Nucleus accumbens (tissue), 56 donors: ENCODE measurements at places on chromosomes 3 and 15.

- DNase-seq, result no peak
Observed at GRCh38 chr15:100235030-100235617, 106.7 kb downstream of the ADAMTS17 start.

DNA sequence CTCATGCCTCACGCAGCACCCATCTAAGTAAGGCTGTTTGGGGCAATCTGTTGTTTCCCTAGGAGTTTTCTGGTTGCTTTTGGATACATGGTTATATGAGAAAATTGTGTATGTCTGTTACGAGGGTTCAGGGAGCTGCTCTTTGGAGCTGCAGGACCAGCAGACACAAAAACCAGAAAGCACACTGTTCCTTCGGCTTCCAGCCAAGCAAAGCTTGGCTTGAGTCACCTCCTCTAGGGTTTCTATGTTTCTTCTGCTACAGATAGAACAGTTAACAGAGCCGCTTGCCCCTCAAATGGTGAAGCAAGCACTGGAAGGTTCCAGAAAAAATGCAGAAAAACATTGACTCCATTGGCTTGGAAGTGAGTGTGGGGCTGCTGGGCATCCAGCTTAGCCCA lies 49.2 kb upstream of the CTDSPL start:
- DNase-seq, result no peak

GRCh38 chr15:31442699-31443111 lies 116.1 kb downstream of the KLF13 start:
- DNase-seq, result no peak

DNA sequence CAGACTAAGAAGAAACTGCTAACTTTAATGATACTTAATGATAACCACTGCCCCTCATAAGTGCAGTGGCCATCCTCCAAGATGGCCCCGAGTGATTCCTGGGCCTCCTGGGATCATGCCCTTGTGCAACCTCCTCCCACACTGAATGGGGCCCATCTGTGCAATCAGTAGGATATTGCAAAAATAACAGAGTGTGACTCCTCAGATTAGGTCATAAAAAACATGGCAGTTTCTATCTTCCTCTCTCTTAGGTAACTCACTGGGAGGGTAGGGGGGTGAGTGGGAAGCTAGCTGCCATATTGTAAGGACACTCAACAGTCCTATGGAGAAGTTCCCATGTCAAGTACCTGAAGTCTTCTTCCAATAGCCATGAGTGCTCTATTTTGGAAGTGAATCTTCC lies 173.0 kb downstream of the SHQ1 start:
- DNase-seq, result no peak

DNA sequence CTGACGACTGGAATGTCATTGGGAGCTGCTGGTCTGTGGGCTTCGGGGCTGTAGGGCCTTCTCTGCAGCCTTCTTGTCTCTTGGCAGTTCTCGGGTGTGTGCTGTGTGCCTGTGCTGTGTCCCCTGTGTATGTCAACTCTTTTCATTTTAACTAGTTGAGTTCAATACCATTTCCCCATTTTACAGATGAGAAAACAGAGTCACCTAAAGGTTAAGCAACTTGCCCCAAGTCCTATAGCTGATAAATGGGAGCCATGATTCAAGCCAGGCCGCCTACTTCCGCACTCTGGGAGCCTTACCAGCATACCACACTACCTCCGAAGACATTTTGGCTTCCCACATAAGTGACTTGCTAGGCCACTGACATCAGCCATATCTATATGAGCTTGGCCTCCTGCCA lies 85.7 kb downstream of the FAM81A start:
- no peak for DNase-seq

DNA sequence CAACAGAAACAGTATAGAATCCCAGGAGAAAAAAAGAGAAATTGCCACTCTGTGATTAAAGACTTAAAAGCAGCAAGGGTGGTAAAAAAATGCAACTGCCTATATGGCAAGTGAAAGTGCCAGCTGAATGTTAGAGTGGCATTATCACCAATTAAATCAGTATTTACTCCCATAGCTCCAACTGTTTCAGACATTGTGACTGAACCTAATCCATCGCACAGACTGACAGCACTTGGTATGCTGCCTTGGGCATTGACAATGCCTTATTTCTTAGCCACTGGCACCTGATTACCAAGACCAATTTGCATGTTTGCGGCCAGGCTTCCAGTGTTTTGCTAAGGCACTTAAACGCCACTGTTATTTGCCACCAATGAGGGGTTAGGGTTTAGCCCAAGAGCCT lies 201.9 kb upstream of the NECTIN3 start:
- DNase-seq, result no peak

DNA sequence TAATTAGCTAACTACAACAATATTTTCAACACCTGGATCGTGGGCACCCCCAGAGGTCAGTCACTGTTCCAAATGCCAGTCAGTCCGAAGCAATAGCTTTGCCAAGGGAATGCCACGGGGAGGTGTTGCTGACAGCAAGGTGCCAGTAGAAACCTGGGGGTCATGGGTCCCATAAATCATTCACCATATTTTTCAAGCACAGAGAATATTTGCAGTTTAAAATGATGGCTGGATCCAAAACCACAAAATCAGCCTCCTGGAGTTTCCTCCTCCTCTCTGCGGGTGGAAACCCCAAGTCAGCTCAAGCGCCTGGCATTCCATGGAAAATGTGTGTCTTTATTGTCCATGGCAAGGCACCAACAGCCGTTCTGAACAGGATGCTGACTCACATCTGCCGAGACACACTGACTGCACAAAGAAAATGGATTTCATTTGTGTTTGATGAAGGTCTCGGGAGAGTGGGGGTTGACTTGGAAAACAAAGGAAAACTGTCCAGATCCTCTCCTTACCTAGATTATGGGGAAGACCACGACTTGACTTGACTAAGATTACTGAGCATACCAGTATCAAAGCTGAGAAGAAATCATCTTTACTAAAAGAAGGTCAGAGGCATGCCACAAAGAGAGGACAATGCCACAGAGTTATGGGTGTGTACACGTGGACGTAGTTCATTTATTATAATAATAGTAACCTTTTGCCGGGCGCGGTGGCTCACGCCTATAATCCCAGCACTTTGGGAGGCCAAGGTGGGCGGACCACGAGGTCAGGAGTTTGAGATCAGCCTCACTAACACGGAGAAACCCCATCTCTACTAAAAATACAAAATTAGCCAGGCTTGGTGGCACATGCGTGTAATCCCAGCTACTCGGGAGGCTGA lies 26.4 kb downstream of the ANXA2 start:
- DNase-seq, result no peak

GRCh38 chr3:134601539-134602439 lies 49.0 kb downstream of the KY start:
- peak; percentile 38 for DNase-seq

- no peak for DNase-seq
Observed at GRCh38 chr15:72285927-72286516, 13.7 kb upstream of the PARP6 start.

- DNase-seq, result peak; percentile 26
Observed at GRCh38 chr15:43440721-43441281, 52.2 kb downstream of the TP53BP1 start.

DNA sequence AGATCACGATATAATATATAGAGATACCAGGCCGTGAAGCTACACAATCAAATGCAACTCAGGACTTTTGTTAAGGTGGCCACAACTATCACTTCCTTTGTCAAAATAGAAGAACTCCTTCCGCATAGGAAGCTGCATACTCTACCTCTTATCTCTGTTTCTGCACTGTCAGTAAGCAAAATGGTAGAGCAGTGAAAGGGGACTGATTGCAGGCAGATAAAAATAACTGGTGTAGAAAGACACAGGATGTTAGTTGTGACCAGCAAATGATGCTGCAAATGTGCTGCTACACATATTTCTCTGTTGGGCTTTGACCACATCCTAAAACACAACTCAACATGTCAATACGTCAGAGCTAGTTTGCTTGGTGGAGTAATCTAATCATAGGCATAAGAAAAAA lies 16.3 kb upstream of the TRAT1 start:
- no peak for DNase-seq
